ENCODE measurements at places on chromosomes 5 and 9.

DNA sequence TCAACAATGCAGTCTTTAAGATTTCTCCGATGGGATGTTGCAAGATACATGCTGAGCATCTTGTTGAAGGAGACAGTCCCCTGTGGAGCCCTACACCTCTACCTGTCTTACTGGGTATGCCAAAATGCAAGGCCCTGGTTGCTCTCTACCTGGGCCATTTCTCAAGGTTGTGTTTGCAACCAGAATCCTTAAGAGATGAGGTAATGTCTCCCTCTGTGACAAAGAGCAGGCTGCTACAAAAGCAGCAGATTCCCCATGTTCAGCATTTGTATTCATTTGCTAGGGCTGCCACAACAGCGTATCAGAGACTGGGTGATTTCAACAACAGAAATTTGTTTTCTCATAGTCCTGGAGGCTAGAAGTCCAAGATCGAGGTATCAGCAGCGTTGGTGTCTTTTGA lies 138.4 kb upstream of the RPS23 start:
- DNase-seq = no peak

DNA sequence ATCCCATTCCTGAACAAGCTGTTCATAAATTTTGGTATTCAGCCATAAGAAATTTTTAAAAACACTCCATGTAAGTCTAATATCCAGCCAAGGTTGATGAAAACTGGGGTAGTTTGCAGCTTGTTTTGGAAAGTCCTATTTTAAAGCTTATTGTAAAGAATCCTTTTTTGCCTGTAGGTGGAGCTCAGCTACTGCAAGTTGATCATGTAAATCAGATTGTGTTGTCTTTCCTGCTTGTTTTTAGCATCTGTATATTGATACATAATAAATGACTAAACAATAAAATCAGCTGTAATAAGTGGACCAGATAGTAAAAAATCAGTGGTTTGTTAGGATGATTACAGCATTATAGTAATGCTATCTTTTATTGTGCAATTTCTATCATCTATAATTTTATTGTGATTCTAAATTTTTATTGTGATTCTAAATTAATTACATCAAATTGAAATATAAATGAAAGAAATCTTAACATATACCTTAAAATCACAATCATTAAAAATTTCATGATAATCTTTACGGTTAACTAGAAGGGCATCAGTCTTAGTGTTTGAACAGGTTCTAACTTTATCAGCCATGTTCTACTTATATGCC lies 42.4 kb downstream of the CWC27 start:
- DNase-seq = no peak

- no peak for DNase-seq
These were observed 269.9 kb upstream of the MSX2 start for GRCh38 chr5:174454464-174454863.

GRCh38 chr5:77845324-77845646 lies 69.1 kb upstream of the TBCA start:
- no peak for DNase-seq

GRCh38 chr5:123875561-123876275 lies 363.7 kb downstream of the CSNK1G3 start:
- no peak for DNase-seq

DNA sequence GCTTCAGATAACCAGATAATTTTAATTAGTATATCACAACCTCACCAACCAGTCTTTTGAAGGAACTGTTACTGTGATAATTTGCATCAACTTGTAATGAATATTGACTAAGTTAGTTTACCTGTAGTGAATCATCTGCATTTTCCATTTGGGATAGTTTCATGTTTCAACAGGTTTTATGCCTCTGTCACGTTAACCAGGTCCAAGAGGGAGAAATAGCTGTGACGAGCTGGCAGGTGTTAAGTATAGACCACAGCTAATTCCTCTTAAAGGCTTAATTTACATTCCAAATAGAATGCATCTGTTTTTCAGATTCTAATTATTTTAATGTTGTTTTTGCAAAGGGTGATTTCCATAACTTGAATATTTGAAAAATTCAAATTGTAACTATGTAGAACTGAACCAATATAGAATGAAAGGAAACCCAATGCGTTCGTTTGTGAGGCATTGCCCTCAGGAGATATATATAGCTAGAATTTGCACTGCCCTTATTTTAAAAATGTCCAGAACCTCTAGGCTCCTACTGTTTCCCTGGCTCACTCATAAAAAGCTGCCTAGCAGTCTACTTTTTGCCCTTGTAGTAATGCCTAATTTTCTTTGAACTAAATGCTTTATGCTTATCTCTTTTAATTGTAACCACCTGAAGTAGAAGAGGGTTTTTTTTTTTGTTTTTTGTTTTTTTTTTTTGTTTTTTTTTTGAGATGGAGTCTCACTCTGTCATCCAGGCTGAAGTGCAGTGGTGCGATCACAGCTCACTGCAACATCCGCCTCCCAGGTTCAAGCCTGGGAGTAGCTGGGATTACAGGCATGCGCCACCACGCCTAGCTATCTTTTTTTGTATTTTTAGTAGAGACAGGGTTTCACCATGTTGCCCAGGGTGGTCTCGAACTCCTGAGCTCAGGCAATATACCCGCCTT lies 270.5 kb downstream of the SMARCA2 start:
- no peak for DNase-seq

GRCh38 chr9:120040896-120041295 lies 539.1 kb downstream of the CDK5RAP2 start:
- no peak for DNase-seq
